Astrocyte (in vitro differentiated cells and primary cell): ENCODE measurements at places on chromosomes 6 and 20. TPM values are rescaled to one million over a fixed set of nuclear protein-coding genes. Genes with fewer than 3 reads are reported as not detected.

DNA sequence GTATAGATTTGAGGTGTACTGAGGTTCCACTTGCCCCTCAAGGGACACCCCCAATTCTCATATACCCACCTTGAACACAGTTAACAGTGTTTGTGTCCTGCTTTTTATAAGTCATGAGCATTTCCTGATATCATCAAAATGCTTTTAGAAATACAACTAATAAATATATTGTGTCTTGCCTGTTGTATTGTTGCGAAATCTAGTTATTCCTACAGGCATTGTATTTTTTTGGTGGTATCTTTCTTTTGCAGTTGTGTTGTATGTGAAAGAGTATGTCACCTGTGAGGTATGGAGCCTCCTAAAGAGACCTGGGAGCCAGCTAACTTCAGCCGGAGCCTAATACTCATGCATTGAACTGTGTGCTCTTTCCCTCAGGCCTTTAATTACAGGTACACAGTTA lies 40.7 kb downstream of the CDYL start:
- no peaks in the 10 kb centered on the region for H3K36me3 ChIP-seq
- peaks cover 5% of the 10 kb centered on the region for H3K4me1 ChIP-seq
- no peak for DNase-seq
- H3K27me3 ChIP-seq = no peaks in the 10 kb centered on the region
- H3K4me3 ChIP-seq = no peak overlapping the region
- H3K27ac ChIP-seq = no peak overlapping the region

GRCh38 chr6:29967379-29968010 lies 25.2 kb downstream of the HLA-A start:
- H3K4me1 ChIP-seq = peaks cover 30% of the 10 kb centered on the region
- H3K27ac ChIP-seq = no peak overlapping the region
- no peak overlapping the region for H3K4me3 ChIP-seq
- H3K27me3 ChIP-seq = peaks cover 6% of the 10 kb centered on the region
- DNase-seq = peak; percentile 18
- no peaks in the 10 kb centered on the region for H3K36me3 ChIP-seq

- H3K27ac ChIP-seq = no peak overlapping the region
- H3K27me3 ChIP-seq = no peaks in the 10 kb centered on the region
- H3K4me3 ChIP-seq = no peak overlapping the region
- no peaks in the 10 kb centered on the region for H3K4me1 ChIP-seq
- DNase-seq = peak; percentile 31
These were observed 123.1 kb upstream of the CARMIL1 start for GRCh38 chr6:25156123-25156522.

- no peak overlapping the region for H3K27ac ChIP-seq
- no peaks in the 10 kb centered on the region for H3K4me1 ChIP-seq
- H3K27me3 ChIP-seq = no peaks in the 10 kb centered on the region
- no peak for DNase-seq
- H3K36me3 ChIP-seq = no peaks in the 10 kb centered on the region
These were observed 167.6 kb downstream of the EPM2A start for GRCh38 chr6:145567684-145568252.

- H3K4me1 ChIP-seq = no peaks in the 10 kb centered on the region
- H3K27me3 ChIP-seq = no peaks in the 10 kb centered on the region
- no peak overlapping the region for H3K27ac ChIP-seq
These were observed 89.9 kb downstream of the RFPL4B start for GRCh38 chr6:112437058-112437457.

DNA sequence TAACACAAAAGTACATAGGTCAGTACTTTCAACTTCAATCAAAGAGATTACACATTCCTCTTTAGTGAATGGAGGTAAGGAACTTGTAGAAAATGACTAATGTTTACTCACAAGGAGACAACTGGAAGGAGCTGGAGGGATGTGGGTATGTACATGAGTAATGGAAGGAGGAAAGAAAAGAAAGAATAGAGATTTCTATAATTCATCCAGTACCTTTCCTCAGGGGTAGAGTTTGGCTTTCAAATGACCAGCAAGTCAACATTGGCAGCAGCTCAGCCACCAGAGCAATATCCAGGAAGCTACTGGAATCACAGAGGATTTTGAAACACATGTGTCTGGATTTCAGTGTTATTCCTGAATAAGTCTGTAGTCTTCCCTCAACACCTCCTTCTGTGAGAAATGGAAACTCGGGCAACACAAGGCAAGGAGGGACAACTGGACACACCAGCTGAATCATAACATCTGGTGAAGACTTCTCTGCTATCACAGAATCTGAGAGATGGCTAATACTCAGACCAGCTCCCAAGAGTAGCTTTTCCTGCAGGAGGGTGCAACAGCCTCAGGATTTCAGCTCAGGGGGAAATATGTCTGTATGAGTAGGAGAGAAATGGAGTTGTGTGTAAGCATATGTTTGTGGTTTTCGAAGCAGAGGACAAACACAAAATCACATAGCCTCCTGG lies 98.8 kb downstream of the HAO1 start:
- peaks cover 21% of the 10 kb centered on the region for H3K4me1 ChIP-seq
- peak overlapping the region; percentile 11 for H3K4me3 ChIP-seq
- DNase-seq = peak; percentile 85
- H3K27ac ChIP-seq = peak overlapping the region; percentile 82

- no peak overlapping the region for H3K27ac ChIP-seq
- no peaks in the 10 kb centered on the region for H3K36me3 ChIP-seq
- H3K4me3 ChIP-seq = no peak overlapping the region
- H3K27me3 ChIP-seq = no peaks in the 10 kb centered on the region
These were observed 16.1 kb upstream of the RAB22A start for GRCh38 chr20:58293453-58293852.

DNA sequence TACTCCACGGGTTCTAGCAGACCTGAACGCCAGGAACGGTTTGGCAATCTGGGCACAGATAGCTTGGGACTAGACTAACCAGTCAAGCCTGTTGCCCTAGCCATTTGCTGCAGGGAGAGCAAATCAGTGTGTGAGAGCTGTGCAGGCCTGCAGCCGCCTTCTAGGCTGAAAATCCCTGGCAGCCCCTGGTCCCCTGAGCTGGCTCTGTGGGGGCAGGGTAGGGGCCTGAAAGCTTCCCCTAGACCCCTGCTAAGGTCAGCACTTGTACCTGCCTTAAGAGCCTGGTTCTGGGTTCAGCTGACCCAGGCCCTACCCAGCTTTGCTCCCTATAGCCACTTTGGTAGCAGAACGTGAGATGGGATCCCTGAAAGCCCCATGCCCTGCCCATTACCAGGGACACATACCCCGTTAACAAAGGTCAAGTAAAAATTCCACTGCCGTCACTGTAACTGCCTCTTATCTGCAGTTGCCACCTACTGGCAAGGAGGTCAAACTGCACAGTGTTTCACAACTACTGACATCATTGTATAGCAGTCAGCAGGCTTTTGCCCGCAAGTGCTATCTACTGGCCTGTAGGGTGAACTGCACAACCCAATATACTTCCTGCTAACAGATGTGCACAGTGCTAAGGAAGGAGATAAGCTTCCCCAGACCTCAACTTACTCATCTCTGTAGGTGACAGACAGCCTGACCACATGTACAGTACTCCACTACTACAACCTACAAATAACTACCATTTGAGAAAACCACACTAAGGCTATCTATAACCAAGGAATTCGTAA lies 95.1 kb upstream of the OLIG3 start:
- H3K4me3 ChIP-seq = no peak overlapping the region
- no peak overlapping the region for H3K27ac ChIP-seq
- no peaks in the 10 kb centered on the region for H3K4me1 ChIP-seq
- peak; percentile 7 for DNase-seq

DSP gene
- 468 and 555 TPM in 2 replicates for total RNA-seq

DNA sequence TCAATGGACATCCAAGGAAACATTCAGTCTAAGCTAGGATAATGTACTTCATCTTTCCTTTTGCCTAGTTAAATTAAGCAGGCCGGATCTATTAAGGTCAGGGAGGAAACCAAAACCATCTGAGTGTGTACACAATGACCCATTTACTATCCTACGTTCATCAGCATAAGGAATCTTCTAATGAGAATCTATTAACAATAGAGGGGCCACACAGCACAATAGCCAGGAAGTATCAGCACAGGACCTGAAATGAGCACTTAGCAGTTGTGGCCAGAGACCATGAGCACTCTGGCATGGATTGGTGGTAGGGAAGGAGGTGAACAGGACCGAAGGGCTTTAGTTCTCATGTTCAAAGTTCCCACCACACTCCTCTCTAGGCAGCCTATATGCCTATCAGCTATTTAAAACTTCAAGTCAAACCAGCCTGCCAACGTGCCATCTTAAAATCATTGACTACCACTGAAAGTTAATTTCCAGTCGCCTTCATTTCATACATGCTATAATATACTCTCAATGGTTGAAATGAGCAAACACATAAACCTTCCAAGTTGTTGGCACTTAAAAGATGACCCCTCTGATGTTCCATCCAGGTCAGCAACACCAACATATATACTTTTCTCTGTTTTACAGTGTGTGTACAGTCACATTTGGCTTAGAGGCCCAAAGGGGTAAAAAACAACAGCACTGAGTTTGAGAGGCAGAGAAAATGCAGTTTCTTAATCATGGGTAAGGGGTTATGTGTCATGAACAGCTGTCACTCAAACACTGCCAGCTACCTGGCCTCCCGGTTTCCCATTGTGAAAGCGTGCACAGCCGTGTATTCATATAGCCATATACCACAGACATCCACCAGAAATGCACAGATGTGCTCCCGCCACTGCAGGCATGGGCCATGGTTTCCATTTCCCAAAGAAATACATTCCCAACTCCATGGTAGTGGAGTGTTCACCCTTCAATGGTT lies 184.3 kb downstream of the TBXT start:
- H3K4me3 ChIP-seq = no peak overlapping the region
- no peaks in the 10 kb centered on the region for H3K36me3 ChIP-seq
- peaks cover 13% of the 10 kb centered on the region for H3K4me1 ChIP-seq
- no peak overlapping the region for H3K27ac ChIP-seq
- DNase-seq = no peak

GRCh38 chr6:39003492-39003891 lies 45.1 kb upstream of the GLP1R start:
- no peaks in the 10 kb centered on the region for H3K4me1 ChIP-seq
- DNase-seq = no peak

DNA sequence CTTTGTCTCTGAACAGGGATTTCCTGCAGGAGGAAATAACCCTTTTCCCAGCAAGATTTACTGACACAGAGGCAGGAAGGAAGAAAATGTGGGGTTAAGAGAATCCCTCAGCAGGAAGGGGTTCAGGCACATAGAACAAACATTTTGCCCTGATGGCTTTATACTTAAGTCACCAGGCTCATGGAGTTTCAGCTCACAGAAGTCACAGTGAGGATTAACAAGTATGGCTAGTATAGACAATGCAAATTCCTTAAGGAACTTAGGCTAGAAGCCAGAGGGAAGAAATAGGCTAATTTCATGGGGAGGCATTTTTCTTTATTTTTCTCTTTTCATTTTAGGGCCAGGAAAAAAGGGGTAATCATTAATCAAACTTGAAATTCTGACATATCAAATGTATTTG lies 50.2 kb downstream of the MCHR2 start:
- no peaks in the 10 kb centered on the region for H3K27me3 ChIP-seq
- no peaks in the 10 kb centered on the region for H3K36me3 ChIP-seq
- no peak overlapping the region for H3K27ac ChIP-seq
- no peak overlapping the region for H3K4me3 ChIP-seq
- DNase-seq = no peak

MYLK4 gene
- total RNA-seq = 0.23 and 0.55 TPM in 2 replicates

- DNase-seq = peak; percentile 39
- no peak overlapping the region for H3K4me3 ChIP-seq
- peaks cover 25% of the 10 kb centered on the region for H3K4me1 ChIP-seq
These were observed 69.4 kb downstream of the CPNE5 start for GRCh38 chr6:36769676-36770499.

DNA sequence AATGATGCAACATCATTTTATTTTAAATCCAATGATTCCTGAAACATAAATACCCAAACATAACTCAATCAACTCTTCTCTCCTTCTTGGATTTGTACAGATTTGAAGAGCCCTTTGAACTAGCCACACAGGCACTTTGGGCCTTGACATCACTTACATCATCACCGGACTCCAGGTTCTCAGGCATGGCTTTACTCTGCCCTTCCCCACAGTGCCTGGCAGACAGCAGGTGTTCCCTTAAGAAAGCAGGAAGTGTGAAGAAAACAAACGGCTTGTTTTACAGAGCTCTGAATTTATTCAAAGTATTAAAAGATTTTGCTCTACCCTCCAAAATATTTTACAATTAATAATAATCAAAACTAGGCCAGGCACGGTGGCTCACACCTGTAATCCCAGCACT lies 54.8 kb upstream of the GCM1 start:
- no peak overlapping the region for H3K4me3 ChIP-seq
- no peaks in the 10 kb centered on the region for H3K36me3 ChIP-seq
- no peak for DNase-seq
- no peaks in the 10 kb centered on the region for H3K27me3 ChIP-seq

HEY2 gene
- 1.0 and 2.4 TPM in 2 replicates for total RNA-seq

DNA sequence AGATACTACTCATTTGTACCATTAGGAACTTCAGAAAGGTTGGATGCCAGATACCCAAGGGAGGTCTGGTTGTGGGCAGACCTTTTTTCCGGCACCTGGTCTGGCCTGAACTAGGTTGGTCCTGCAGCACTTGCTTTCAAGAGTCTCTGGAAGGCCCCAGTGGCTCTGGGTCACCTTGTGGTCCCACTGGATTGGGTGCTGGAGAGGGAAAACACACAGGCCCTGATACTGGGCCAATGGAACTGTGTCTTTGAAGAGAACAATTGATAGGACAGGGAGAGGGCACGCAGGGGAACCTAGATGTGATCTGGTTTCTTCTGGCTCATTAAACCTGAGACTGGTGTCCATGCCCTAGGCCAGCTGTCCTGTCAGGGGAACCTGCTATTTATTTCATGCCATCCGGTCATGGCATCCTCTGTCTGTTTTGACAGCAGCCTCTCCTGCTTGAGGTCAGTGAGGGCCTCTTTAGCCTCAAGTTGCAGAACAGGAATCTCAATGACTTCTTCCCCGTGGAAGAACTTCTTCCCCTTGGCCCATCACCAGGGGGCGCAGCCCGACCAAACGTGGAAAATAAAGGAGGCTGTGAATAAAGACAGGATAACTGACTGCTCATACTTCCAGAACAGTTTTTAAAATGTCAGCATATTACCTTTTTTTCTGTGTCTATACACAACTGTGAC lies 25.0 kb downstream of the TAF8 start:
- H3K4me3 ChIP-seq = no peak overlapping the region
- no peak overlapping the region for H3K27ac ChIP-seq
- no peaks in the 10 kb centered on the region for H3K27me3 ChIP-seq
- H3K4me1 ChIP-seq = no peaks in the 10 kb centered on the region

CSTF1 gene
- total RNA-seq = 28.5 and 30.3 TPM in 2 replicates

GRCh38 chr20:45832619-45833018 lies 980 bp upstream of the SNX21 start:
- H3K27me3 ChIP-seq = no peaks in the 10 kb centered on the region
- no peak overlapping the region for H3K27ac ChIP-seq
- peaks cover 24% of the 10 kb centered on the region for H3K4me1 ChIP-seq
- DNase-seq = no peak
- peaks cover 3% of the 10 kb centered on the region for H3K36me3 ChIP-seq
